Left hindlimb (tissue), 1 donor: ENCODE measurements at places on chromosomes 2 and 18.

DNA sequence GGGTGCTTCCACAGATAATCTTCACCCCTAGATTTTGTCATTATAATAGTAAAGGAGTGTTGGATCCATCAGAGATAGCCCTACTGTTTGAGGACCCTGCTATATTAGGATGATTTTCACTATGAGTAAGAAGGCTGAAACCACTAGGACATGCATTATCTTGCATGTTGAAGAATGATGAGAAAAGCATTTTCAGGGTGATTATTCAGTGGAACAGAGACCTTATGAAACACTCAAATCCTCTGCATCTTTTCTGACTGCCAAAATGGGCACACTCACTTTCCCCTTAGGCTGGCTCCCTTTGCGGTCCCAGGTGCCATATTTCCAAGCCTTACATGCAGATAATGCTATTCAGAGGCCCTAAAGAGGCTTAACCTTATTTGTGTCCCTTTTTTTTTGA, 296.9 kb downstream of the RND3 start:
- no peak for DNase-seq

DNA sequence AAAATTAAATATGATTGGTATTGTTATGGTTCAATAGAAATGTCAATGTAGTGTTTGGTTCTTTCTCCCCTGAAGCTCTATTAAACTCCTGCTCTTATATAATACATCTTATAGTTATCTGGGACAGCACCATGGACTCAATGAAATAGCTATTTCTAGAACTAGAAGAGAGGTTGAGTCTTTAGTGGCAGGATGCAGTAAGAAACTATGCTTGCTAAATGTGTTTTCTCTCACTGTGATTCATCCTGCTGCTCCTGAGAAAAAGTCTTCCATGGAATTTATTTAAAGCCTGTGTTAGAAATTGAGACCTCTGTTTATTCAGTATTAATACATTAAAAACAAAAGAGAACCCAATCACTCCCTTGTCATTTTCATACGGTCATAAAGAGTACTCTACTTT, 61.5 kb downstream of the G6PC2 start:
- no peak for DNase-seq

GRCh38 chr18:74571895-74572680, 25.6 kb upstream of the ZNF407 start:
- DNase-seq = no peak

GRCh38 chr2:241456546-241456945, 51.8 kb downstream of the STK25 start:
- DNase-seq = no peak

GRCh38 chr18:50320719-50321118, 33.2 kb upstream of the CXXC1 start:
- no peak for DNase-seq

- DNase-seq = no peak
Measured at GRCh38 chr2:231960810-231961348, 634 bp upstream of the DIS3L2 start.

- no peak for DNase-seq
Measured at GRCh38 chr18:63137999-63138435, 181.6 kb downstream of the BCL2 start.

GRCh38 chr2:45706033-45706432, 54.6 kb downstream of the PRKCE start:
- DNase-seq = no peak

GRCh38 chr18:49846361-49846662, 33.0 kb upstream of the ACAA2 start:
- DNase-seq = peak; percentile 41

DNA sequence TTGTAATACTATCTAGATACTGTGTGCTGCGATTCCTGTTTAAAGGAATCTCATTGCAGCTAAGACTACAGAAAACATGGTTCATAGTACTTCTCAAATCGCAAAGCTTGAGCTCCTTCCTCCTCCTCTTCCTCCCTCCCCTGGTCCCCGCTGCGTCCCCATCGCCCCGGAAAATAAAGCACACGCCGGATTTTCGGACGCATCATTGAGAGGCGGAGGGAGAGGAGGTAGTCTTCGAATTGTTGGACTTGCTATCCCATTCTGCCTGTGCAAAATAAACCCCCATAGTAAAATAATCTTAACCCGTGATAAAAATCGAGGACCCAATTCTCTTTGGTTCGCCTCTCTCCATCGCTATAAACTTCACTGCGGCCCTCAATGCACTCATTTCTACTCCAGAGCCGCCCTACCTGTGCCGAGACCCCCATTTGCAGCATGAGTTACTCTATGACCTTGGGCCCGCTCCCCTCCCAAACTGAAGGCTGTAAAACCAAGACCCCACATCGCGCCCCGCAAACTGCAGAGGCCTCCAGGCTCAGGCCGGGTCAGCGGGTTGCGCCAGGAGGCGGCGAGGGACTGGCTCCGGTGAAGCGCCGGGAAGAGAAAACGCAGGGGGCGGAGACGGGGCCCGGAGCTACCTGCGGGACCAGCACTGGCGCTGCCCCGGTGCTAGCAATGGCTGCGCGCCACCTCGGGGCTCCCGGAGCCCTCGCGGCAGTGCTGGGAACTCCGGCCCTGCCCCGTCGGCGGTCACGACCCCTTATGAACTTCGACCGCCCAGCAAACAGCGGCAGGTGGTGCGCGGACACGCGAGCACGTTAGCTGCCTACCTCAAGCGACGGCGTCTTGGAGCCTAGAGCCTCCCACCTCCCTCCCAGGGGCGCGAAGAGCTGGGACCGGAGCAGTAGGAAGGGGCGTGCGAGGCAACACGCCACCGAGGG, 649 bp downstream of the ESCO1 start:
- no peak for DNase-seq

- DNase-seq = no peak
Measured at GRCh38 chr2:67066782-67067181, 330.4 kb upstream of the ETAA1 start.

GRCh38 chr2:215716956-215717355, 281.1 kb upstream of the FN1 start:
- no peak for DNase-seq

DNA sequence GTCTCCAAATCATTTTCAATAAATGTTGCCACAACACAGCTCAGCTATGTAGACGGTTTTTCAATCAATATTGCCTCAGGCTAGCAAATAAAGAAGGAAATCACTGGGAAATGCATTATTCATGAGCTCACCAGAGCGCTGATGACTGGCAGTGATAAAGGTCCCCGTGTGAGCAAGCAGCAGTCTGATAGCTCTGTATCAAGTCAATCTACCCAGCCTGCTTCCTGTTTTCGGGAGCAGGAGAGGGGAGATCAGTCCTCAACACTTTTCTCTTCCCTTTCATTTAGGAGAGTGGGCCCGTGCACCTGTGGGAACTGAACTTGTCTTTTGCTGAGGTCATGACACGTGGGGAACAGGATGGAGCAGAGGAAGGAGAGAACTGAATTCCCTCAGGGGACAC, 253.9 kb upstream of the SIX2 start:
- DNase-seq = no peak

- DNase-seq = no peak
Measured at GRCh38 chr2:122236152-122236874, 480.9 kb downstream of the TSN start.

- no peak for DNase-seq
Measured at GRCh38 chr18:65423776-65424175, 327.0 kb upstream of the CDH7 start.

GRCh38 chr2:71220743-71221142, 6.2 kb downstream of the PAIP2B start:
- DNase-seq = no peak

DNA sequence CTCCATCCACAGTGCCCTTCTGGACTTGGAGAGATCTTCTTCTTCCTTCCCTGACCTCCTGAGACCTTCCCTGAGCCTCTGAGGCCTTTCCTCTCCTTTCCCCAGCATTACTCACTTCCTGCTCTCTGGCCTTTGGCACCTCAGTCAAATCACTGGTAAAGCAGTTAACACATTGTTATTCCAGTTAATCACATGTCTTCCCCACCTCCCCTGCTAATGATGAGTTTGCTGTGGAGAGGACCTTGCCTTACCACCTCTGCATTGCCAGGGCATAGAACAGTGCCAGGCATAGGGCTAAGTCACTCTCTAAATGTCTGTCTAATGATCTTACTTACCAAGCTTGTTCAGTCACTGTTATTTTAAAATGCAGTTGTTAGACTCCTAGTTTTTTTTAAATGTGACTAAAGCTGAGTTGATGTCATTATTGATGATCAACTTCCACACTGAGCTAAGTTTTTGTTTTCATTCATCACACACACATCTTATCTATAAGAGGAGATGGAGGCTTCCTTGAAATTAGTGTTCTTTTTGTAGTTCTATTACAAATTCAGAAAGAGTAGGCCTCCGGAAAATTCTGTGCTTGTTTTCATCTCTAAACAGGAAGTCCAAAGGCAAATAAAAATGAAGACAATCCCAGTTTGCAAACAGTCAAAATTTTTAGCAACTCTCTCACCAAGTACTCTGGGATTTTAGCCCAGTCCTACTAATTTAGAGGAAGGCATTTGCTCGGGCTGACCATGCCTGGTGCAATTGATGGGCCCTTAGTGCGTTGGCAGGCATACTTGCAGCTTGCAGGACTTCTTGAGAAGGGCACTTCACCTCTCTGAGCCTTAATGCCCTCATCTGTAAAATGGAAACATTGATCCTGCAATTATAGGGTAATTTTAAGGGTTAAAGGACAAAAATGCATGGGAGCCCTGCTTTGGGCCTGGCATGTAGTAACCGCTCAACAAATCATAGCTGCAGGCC, 113.7 kb upstream of the SPRED2 start:
- DNase-seq = no peak

- DNase-seq = no peak
Measured at GRCh38 chr2:231360401-231360800, 35.1 kb upstream of the B3GNT7 start.

- no peak for DNase-seq
Measured at GRCh38 chr2:149994057-149994728, 406.6 kb upstream of the MMADHC start.

GRCh38 chr18:23875966-23876895, 138.3 kb upstream of the TTC39C start:
- no peak for DNase-seq

DNA sequence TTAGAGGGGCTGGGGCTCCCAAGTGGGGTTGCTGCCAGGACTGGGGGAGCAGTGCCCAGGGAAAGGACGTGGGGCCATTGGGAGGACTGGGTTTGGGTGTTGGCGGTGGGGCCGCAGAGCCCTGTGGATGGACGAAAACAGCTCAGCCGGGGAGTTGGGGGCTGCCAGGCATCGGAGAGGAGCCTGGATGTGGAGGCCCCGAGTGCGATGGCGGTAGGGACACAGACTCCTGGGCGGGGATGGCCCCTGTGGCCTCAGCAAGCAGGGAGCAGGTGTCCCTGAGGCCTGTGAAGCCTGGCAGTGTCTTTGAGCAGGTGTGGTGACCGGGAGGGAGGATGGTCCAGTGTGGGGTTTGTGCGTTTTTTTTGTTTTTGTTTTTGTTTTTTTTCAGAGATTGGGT, 13.3 kb downstream of the CTDP1 start:
- no peak for DNase-seq

- DNase-seq = no peak
Measured at GRCh38 chr18:76456823-76457222, 38.2 kb downstream of the ZNF516 start.
